ENCODE measurements at places on chromosomes 16 and 17.

GRCh38 chr17:12590417-12590816 is 75.3 kb upstream of the MYOCD start:
- DNase-seq = no peak

- DNase-seq = peak; percentile 52
These were observed at the start of gene DYNC1LI2 for GRCh38 chr16:66751303-66751991. DYNC1LI2 (minus strand) TSS chr16:66751609; CDS start chr16:66751591, 18 bp downstream.

DNA sequence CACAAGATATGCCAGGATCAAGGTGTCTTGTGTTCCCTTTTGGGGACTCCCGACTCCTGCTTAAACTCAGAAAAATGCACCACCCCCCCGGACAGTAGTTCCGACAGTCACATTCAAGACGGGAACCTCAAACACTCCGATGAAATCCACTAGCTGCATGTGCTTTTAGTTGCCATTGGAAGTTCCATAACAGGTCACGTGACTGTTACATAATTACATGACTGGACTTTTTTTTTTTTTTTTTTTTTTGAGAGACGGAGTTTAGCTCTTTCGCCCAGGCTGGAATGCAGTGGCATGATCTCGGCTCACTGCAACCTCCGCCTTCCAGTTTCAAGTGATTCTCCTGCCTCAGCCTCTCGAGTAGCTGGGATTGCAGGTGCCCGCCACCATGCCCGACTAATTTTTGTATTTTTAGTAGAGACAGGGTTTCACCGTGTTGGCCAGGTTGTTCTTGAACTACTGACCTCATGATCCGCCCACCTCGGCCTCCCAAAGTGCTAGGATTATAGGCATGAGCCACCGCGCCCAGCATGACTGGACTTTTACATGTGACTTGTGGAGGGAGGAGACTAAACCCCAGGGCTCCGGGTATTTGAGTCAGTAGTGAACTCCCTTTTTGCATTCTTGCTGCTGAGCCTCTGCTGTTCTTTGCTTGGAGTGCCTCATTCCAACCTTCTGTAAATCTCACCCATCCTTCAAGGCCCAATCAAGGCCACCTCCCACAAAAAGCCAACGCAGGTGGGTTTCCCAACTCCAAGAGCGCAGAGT is 1.6 kb downstream of the SIRT7 start:
- no peak for DNase-seq

GRCh38 chr17:21199856-21200255 is 14.1 kb downstream of the TMEM11 start:
- DNase-seq = no peak

DNA sequence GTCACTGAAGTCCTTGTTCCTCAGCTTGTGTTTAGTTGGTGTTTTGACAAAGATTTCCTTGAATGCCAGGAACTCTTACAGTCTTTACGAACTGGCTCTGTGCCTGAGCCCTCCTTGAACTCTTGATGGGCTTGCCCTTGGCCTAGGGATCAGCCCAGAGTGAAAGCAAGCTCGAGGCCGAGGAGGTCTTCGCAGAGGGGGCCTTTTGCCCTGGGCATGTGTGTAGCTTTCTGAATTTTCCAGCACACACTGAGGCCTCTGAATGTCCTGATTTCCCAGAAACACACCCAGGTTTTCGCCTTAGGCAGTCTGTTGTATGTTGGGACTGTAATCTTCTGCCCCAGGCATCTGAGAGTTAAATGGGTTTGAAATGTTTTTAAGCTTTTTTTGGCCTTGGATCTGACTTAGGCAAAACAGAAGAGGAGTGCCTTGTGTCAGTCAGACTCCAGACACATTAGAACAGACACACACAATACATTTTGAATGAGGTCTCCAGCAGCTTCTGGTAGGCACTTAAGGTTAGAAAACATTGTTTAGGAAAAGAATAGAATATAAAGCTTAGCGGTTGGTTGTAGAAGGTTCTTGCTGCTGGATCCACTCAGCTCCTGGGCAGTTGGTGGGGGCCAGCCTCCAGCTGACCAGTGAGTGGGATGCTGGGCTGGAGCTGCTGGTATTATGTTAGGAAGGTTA is 17.1 kb downstream of the FOXK2 start:
- no peak for DNase-seq

- no peak for DNase-seq
These were observed 4.5 kb downstream of the TBX4 start for GRCh38 chr17:61456688-61457225.

DNA sequence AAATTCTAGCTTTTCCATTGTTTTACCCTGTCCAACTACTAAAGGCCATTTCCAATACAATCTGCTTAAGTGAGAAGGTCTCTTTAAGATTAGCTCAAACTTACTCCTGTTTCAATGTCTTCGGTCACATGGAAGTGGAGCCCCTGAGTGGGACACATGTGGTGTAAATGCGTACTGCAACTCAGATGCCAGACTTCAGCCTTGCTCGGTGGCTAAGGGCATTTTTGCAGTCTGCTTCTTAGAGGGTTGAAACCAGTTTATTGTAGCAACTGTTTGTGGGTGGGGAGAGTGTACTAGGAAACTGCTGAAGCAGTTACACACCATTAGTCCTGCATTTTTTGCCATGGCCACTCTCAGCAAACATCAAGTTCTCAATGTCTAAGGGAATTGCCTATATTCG is 140.6 kb downstream of the PARN start:
- DNase-seq = peak; percentile 51

- no peak for DNase-seq
These were observed 591.1 kb upstream of the C16orf82 start for GRCh38 chr16:26475596-26475995.

GRCh38 chr17:56824503-56824902 is 9.2 kb downstream of the C17orf67 start:
- DNase-seq = no peak

DNA sequence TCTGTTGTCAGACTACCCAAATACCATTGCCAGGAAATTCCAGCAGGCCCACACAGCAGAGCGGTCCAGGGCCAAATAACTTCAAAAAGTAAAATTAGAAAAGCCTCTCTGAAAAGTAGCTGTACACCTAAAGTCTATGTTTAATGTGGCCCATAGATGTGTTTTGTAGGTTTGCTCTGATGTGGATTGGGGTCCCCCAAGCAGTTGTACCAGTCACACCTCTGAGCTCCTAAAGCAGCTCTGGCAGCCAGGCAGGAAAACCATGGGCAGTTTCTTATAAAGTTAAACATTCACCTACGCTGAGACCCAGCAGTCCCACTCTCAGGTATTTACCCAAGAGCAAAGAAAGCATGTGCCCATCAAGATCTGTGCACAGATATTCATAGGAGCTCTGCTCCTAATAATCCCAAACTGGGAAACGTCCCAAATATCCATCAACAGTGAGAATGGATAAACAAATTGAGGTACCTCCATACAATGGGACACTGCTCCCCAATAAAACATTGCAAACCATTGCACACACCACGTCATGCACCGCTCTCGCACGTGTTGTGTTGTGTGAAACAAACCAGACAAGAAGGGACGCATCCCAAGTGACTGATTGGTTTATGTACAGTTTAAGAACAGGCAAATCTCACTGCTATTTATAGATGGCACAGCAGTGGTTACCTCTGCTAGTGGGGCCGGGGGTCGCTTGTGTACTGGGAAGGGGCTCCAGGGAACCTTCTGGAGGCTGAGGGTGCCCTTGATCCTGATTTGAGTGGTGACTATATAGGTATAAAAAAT is 15.8 kb upstream of the PRM1 start:
- no peak for DNase-seq

DNA sequence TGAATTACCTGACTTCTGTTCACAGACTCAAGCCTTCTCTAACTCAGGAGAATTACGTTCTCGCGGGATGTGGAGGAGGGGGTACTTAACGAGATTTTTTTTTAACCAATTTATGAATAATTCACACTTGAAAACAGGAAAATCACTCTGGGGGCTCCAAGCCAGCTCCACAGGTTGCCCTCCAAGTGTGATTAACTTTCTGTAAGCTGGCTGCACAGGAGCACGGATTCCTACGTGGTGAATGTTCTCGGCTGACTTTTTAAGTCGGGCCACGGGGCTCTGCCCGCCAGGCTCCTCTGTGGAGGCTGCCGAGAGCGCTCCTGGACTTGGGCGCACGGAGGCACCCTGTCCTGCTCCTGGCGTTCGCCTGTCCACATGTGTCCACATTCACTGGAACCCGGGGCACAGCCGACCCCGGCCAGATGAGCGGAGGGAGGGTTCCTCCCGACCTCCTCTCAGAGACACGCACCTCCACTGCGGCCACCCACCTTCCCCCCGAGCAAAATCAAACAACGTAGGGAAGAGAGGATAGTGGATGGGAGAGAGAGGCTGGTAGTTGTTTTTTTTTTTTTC is 147.1 kb upstream of the CHMP6 start:
- no peak for DNase-seq

DNA sequence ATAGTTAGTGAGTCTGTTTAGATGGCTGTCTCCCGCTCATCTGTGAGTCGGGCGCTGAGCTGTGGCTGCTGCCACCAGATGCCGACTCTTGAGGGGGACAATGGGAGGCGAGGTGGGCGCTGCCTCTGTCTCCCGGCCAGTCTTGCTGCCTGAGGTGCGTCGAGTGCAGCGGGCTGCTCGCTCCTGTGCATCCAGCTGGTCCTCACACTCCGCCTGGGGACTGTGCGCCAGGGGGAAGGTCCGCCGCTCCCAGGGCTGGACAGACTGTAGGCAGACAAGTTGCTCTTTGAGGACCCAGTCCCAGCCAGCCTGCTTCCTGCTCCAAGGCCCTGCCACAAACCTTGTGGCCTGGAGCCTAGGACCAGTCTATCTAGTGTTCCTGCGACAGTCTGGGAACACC is 32.4 kb downstream of the STH start:
- no peak for DNase-seq

- no peak for DNase-seq
These were observed 5.0 kb downstream of the ECI1 start for GRCh38 chr16:2246301-2246885.

DNA sequence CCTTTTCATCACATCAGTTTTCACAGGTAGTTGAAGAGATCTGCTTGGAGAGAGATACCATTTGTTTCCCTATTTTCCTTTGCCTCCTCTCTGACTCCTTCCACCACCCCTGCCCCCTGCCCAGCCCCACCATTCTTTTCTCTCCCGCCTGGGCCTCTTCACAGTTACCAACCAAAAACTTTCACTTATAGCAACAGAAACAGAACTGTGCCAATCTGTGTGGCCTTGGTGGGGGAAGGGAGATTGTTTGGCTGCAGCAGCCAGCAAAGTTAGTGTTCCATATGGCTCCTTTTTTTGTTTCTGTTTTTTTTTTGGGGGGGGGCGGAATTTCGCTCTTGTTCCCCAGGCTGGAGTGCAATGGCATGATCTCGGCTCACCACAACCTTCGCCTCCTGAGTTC is 17.2 kb upstream of the ARL4D start:
- DNase-seq = no peak

- DNase-seq = no peak
These were observed 892 bp downstream of the RBFOX3 start for GRCh38 chr17:79609673-79610645.

DNA sequence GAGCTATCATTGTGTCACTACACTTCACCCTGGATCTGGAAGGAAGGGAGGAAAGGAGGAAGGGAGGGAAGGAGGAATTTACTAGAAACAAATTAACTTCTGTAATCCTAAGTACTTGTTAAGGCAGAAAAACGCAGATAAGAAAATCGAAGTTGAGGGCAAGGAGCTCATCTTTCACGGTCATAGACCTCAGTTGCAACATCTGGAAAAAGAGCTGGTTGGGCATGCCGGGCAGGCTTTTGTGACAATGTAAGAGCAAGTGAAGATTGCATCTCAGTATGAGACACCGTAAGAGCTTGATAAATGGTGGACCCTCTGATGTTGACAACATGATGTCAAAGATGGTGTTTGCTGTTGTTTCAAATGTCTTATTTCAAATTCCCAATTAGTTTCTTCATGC is 721.5 kb downstream of the MAF start:
- DNase-seq = no peak

DNA sequence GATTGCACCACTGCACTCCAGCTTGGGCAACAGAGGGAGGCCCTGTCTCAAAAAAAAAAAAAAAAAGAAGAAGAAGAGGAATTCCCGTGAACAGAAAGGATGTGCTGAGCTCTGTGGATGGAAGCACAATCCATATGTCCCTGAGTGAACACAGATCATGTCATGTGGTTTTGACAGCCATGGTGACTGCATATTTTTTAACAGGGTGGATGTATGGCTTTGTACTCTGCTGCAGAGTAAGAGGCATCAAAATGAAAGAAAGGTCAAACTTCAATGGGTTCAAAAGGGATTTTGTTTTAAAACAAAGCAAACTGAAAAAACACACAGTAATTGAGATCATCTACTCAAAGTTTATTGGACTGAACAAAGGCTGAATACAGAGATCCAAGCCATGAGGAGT is 31.5 kb downstream of the MXRA7 start:
- DNase-seq = no peak

DNA sequence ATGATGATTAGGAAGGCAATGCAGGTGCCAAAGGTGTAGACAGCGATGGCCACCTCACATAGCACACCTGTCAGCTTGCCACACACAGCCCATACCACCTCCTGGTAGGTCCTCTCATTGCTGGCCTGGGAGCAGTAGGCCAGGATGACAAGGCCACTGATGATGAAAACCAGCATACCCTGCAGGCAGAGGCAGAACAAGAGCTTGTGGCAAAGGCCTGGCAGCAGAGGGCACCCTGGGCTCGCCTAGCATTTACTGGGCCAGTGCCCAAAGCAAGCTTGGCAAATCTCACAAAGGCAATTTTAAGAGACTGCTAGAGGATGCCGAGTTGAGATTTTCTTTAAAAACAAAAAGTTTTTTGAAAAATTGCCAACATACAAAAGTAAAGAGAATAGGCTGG is 5.9 kb downstream of the SLC38A7 start:
- DNase-seq = no peak
